ENCODE measurements at places on chromosomes 12 and 14.

GRCh38 chr14:31530136-31530535, 31.1 kb upstream of the NUBPL start:
- peak; percentile 9 for DNase-seq

- no peak for DNase-seq
Observed at GRCh38 chr12:113189361-113189760, 3.8 kb downstream of the RITA1 start.

- no peak for DNase-seq
Observed at GRCh38 chr12:118706437-118706836, 274.9 kb upstream of the SRRM4 start.

- DNase-seq, result peak; percentile 81
Observed at GRCh38 chr12:52073531-52074381, 4.0 kb downstream of the ATG101 start.

GRCh38 chr12:103640831-103641230, 53.8 kb downstream of the STAB2 start:
- no peak for DNase-seq

DNA sequence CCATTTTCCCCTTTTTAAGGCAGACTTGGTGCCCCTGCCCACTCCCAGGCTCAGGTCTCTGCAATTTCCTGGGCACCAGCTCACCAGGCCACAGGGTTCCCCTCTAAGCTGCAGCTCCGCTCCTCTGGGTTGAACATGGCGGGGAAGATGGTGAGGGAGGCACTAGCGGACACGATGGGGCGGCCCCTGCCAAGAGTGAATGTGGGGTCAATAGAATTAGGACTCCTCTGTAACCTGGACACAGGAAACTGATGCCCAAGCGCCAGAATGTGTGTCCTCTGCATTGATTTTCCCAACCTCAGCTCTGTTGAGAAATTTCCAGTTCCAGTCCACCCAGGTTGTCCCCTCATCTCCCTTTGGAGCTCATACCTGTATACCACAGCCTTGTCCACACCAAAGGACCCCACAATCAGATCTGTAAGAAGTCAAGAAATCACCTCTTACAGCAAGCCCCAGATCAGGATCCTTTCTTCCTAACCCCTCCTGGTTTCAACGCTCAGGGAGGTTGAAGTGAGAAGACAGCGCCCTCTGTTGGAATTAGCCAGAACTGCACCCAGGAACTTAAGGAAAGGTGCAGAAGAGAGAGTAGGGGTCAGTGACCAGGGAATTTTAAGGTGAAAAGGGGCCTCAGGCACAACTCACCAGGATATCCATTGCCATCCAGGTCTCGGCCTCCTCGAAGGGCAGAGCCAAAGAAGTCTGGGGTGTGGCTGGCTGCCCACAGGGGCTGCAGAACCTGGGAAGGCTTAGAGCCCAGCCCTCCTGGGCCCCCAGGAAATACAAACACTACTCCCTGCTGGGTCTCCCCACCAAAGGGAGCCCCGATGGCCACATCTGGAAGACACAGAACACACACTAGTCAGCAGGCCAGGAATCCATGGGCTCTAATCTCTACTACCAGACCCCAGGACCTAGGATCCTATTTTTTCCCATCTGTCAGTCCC, 14.7 kb downstream of the ITGA5 start:
- peak; percentile 58 for DNase-seq

DNA sequence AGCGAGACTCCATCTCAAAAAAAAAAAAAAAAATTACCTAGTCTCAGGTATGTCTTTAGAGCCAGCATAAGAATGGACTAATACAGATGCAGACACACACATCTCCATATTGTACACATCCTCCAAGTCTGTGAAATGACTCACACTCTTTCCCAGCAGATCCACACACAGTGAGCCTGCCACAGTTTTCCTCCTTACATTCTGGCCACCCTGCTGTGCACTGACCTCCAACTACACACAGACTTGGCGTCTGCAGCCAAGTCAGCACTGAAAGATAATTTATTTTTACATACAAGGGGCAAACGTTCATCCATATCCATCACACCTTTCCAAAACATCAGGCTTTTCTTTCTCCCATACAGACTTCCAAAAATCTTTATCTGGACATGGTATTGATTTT, 115.9 kb downstream of the SLC25A21 start:
- peak; percentile 52 for DNase-seq

GRCh38 chr14:34254571-34254970, 207.5 kb downstream of the SPTSSA start:
- DNase-seq, result no peak

GRCh38 chr12:25996677-25997076, 38.2 kb downstream of the RASSF8 start:
- DNase-seq, result no peak

DNA sequence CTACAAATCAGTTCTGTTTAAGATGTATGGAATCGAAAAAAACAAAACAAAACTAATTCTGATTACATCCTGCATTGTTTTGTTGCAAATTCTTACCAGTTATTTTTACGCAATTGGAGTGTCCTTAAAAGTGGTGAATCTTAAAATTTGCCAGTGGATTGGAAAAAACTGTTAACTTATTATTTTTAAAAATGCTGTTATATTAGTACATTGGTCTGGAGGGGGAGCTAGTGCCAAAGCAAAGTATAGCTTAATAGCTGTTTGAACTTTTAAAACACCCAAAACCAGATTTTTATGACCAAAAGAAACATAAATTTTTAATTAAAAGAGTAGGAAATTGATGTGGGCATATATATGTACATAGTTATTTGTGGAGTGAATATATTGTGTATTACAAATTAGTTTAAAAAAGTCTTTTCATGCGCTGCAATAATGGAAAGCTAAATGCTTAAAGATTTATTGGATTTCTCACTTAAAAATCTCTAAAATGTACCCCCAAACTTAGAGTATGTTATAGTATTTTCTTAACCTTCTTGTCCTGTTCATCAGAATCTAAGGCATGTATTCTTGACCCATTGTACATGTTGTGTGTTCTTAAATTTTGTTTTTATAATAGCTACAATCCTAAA, 2.5 kb downstream of the FUT8 start:
- DNase-seq, result peak; percentile 53

DNA sequence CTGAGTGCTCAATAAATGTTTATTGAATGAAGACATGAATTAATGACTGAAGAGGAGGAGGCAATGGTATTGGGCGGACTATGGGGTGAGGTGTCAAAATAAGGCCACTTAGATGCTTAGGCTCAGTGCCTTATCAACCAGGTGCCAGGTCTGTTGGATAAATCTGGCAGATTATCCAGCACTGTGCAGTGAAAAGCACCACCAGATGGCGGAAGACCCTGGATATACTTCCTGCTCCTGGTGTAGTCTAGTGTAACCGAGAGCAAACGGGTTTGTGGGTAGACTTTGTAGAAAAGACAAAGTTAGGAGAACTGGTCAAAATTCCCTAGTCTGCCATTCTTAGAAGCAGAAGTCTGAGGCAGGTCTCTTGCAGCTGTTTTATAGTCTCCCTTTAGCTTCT, 306.3 kb downstream of the ATP23 start:
- no peak for DNase-seq

GRCh38 chr12:1777798-1778197, 42.6 kb upstream of the LRTM2 start:
- DNase-seq, result peak; percentile 82

DNA sequence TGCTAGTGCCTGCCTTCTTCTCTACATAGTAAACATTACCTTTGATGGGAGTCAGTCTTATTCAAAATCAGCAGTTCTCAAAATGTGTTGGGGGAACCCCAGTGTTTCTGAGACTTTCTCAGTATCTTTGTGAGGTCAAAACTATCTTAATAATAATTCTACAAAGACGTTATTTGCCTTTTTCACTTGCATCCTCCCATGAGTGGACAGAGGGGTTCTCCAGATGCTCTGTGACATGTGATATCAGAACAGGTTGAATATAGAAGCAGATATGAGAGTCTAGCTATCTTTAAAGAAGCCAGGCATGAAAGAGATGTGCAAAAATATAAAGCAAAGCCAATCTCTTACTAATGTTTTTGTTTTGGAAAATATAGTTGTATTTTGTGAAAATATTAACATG, 144.7 kb downstream of the KTN1 start:
- no peak for DNase-seq

DNA sequence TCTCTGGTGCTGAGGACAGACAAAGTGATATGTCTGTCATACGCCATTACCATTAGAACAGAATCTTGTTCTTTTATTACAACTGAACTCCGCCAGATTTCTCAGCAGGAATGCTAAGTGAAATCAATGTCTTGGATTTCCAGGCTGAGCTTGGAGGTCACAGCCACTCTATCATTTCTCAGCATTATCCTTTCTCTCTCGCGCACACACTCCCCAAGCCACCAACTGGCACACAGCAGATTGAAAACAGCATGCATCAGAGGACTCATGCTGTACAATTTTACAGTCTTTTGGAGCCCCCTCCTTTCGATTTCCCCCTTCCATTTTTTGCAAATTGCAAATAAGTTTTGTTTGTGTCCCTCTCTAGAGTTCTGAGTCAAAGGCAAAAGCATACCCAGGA, 348.6 kb downstream of the SOX5 start:
- DNase-seq, result no peak

DNA sequence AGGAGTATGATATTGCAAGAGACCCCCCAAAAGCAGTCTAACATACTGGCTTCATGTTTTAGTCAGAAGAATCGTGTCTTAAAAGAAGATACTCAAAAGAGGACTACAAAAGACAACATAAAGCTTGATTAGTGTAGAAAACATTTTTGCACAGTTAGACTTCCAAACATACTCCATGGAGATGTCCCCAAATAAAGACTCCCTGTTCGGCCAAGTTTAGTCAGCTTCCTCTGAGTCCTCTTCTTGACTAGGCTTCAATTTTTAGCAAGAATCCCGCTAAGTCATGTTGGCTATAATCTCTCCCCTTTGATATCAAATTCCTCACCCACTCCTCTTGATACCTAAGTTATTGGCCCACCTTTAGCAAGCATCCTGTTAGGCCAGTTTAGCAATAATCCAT, 298.0 kb downstream of the RMST start:
- no peak for DNase-seq

GRCh38 chr14:56334458-56334857, 216.2 kb downstream of the PELI2 start:
- DNase-seq, result no peak

DNA sequence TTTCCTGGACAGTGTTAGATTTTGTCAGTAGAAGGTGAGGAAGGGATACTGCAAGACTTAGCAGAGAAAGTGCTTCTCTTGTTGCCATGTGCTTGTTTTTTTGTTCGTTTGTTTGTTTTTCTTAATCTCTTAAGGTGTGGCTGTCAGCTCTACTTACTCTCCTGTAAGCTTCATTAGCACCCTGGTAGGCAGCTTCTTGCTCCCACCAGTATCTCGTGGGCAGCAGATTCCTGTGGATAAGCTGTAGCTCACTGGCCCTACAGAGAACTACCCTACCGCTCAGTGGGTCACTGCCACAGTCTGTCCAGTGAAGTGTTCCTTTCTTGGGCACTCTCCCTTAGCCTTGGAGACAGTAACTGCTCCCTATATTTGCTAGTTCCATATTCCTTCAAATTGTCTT, 30.1 kb downstream of the VRK1 start:
- no peak for DNase-seq

- peak; percentile 99 for DNase-seq
Observed at GRCh38 chr12:25993901-25994651, 35.6 kb downstream of the RASSF8 start.

DNA sequence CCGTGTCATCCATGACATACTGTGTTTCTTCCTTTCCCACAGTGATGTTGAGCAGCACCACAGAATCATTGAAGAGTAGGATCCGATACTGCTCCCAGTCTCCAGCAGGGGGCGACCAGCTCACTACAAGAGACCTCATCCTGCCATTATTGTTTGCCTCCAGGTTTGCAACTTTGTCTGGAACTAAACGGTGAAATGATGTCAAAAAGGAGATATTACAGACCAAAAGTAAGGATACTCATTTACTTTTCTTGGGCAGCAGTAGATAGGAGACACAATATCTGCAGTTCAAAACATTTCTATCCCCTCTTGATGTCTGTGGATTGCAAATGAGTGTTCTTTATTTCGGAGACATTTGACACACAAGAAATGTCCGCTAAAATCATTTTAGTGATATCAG, 47.2 kb downstream of the PTPRB start:
- DNase-seq, result peak; percentile 80

- DNase-seq, result no peak
Observed at GRCh38 chr12:92020983-92021665, 124.5 kb downstream of the BTG1 start.

DNA sequence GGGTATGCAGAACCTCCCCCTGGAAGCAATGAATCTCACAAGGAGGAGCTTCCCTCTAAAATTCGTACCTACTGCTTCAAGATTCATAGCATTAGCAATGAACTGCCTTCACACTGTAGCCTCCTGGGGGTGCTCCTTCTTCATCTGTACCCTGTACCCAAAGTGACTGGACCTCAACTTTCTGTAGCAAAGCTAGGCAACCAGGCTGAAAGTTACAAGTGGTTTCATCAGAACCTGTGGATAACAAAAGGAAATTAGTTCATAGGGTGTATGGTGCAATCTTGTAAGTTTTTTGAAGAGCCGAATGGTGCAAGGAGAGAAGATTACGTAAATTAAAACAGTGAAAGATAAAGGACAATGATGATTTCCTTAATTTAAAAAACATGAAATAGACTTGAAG, 1541.7 kb upstream of the FLRT2 start:
- no peak for DNase-seq

DNA sequence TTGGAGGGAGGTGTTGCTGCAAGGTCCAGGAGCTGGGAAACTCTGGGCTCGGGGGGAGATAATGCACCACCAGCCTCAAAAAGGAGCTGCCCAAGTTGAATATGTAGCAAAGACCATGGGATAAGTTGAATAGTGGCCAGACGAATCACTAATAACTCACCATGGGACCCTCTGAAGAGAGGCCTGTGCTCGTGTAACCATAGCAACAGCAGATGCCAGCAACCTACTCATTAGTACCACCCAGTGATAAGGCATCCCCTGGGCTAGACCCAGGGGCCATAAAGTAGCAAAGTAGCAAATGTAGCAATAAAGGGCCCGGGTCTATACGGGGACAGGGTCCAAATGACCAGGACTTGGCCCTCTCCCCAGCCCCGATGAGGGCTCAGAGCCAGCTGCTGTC, 328.0 kb downstream of the DPF3 start:
- no peak for DNase-seq

DNA sequence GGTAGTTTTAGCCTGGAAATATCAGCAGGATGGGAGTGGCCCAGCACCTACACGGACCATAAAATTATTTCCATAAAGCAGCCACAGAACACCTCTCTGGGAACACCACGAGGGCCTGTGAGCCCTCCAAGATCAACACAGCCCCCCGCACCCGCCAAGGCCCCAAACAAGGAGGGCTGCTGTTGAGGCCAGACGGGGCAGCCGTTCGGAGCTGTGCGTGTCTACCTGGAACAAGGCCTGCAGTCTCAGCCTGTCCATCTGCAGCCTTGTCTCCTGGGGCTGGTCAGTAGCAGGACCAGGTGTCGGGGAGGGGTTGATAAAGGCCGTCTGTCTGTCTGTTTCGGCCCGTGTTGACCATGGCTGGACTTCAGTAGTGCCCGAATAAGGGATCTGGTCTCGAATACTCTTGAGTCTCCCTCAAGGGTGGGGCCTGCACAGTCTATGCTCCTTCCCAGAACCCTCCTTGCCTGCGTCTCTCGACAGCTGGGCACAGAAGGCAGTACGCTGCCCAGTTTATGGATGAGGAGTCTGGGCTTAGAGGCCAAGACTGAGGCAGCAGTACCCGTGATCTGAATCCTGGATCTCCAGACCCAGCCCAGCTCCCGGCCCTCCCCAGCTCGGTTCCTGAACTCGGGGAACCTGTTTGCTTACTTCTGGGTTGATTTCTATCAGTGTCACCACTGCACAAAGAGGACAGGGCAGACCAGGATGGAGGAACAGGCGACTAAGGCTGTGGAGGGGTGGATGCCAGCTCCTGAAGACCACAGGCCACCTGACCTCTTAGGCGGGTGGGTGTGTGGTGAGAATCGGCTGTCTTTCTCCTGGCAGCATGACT, 23.1 kb upstream of the DLK1 start:
- no peak for DNase-seq

GRCh38 chr12:52953181-52953841, 4.4 kb downstream of the KRT18 start:
- DNase-seq, result no peak
